ENCODE measurements at places on chromosomes 3 and 15.

- no peak for DNase-seq
Measured at GRCh38 chr3:105253225-105253624, 113.5 kb upstream of the ALCAM start.

DNA sequence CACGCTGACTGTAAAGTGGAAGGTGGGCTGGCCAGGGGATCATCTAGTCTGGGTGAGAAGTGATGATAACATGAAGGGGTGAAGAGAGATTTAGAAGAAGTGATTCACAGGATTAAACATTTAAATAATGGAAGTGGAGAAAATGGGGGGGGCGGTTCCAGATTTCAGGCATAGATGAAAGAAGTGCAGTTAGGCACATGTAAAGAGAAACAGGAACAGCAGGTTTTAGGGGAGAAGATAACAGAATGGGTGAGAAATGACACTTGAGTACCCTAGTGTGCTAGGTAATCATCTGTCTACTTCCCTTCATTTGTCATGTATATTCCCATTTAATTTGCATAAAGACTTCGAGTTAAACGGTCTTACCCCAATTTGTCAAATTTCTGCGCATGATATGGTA is 15.3 kb downstream of the B3GNT5 start:
- DNase-seq: no peak

DNA sequence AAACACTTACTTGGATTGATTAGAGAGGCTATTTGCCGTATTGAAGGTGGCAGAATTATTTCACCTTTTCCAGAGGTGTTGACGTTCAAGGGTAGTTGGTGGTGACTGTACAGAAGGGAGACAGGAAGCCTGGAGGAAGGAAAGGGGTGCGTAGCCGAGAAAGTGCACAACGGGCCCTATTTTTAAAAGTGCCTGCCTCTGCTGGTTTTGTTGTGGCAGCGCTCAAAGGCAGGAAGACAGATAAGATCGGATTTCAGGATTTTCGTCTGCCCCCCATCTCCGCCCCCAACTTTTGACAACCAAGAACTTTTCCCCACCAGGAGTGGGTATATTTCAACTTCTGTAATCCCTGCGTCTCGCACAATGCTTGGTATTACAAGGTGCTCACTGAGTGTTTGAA is 38.5 kb downstream of the SMAD3 start:
- no peak for DNase-seq

DNA sequence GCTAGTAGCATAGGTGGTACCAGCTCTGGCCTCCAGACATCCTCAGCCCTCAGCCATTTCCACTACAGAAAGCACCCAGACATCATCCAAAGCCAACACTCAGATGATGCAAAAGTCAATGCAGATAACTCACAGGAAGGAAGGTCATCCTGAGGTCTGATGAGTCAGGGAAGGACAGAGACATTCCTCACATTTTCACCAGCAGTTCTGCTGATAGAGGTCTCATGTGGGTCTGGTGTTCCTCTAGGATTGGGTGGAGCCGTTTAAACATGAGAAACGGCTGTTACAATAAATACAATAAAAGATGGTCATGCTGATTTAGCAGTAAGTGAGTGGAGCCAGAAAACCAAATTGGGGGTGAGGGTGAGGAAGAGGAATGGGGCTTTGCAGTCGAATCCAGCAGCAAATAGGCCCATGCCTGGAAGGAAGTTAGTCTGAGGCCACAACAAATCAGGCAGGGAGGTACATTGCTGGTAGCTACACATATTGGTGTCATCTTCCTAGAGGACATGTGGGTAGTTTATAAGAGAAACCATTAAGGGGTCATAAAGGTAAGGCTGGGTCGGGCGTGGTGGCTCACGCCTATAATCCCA is 33.3 kb upstream of the FLNB start:
- no peak for DNase-seq

DNA sequence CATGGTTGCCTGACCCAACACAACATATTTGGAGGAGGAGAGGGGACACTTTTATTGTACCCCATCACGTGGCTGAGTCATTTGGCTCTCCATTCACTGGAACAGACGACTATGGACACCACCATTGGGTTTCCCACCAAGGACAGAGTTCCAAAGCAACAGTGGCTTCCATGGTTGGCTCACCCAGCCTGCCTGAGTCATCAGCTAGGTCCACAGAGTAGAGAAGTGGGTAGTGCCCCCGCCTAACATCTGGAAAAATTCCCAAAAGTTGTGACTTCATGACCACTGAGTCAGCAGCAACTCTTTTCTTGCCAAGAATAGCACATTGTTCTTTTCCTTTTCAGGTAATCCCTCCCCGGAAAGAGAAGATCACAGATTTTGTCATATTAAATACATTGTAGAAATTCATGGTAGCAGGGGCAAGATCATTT is 3.0 kb upstream of the PPP1R2 start:
- no peak for DNase-seq

GRCh38 chr3:113663324-113663750 is 33.1 kb downstream of the USF3 start:
- no peak for DNase-seq

GRCh38 chr3:150210461-150211110 is 197.5 kb upstream of the TSC22D2 start:
- no peak for DNase-seq

GRCh38 chr15:42138968-42139386 is 17.5 kb downstream of the PLA2G4F start:
- no peak for DNase-seq

DNA sequence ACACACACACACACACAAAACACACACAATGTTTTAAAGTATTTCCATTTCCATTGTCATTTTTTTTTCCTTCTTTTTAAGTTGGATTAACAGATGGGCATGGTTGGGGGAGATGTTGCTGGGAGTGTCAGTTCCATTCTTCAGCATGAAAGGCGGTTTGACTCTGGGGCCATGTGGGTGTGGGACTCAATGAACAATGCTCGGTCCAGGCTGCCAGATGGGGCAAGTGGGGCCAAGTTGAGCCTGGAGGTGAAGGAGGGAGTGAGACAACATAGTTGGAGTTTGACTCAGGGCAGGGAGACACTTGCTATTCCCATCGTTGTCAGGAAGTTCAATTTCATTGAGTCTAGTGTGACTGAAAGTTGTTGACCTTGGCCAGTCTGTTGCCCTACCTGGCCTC is 125.3 kb downstream of the TLE3 start:
- no peak for DNase-seq

GRCh38 chr15:65300924-65301441 is 3.5 kb upstream of the RNU5B-1 start:
- DNase-seq: no peak
